GM03348 (cell line): ENCODE measurements at places on chromosomes 7 and 10.

GRCh38 chr10:122261584-122261983 lies 9.5 kb upstream of the BTBD16 start:
- no peak for DNase-seq

GRCh38 chr7:11767148-11767547 lies 64.8 kb downstream of the THSD7A start:
- DNase-seq = no peak

DNA sequence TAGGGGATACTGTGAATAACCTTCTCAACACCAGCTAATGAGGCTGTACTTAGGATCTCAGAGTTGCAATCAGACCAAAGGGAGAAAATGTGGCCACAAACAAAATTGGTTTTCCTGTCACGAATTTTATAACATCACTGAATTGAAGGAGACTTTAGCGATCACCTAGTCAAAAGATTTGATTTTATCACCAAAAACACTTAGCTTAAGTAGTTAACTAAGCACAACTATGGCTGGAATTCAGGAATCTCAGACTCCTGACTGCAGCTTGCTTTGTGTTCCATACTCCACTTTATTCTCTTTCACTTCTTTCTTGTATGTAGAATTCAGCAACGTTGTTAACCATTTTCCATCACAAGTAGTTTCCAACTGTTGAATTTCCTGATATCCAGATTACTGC lies 152.0 kb downstream of the SLC16A9 start:
- DNase-seq = no peak

GRCh38 chr10:86090807-86091206 lies 275.8 kb downstream of the GRID1 start:
- no peak for DNase-seq

DNA sequence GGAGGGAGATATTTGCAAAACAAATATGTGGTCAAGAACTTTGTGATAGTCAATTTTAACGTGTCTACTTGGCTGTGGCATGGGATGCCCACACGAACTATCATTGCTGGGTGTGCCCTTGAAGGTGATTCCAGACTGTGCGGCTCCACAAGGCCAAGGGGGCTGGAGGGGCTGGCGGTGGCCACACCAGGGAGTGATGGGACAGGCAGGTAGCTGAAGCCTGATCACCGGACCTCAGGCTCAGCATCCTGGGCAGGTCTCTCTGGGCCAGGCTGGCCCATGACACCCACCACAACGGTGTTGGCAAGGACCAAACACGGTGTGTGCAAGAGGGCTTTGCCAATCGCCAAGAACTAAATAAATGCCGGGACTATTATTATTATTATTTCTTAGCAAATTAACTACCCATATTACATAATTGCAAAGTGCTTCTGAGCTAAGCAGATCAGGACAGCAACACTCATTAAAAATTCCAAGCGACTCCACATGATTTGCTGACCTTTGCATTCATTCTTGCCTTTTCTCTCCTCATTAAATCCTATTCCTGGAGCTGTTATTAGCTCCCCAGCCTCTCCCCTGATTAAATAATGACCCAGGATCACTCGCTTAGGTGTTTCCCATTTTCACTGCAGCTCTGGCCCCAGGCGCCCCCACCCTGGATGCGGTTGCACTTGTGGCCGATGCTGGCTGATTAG lies 35.4 kb upstream of the PPP2R2D start:
- no peak for DNase-seq

- no peak for DNase-seq
Observed at GRCh38 chr7:414681-415560, 104.7 kb downstream of the PDGFA start.

- peak; percentile 17 for DNase-seq
Observed at GRCh38 chr10:10785627-10786026, 232.0 kb upstream of the CELF2 start.

GRCh38 chr7:55077561-55078410 lies 59.0 kb downstream of the EGFR start:
- DNase-seq = no peak

DNA sequence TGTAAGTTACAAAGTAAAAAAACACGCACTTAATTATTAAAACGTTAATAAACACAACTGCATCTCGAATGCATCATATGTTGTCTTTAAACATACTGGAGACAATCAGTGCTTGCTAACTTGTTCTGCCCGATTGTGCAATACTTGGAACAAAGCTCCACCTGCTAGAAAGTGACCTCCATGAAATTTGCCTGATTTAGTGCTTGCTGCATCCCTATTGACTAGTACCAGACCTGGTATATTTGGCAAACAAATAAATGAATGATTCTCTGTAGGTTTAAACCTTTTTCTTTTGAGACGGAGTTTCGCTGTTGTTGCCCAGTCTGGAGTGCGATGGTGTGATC lies 6.2 kb downstream of the BZW2 start:
- no peak for DNase-seq

GRCh38 chr7:133572843-133573242 lies 320.0 kb downstream of the EXOC4 start:
- DNase-seq = no peak

GRCh38 chr10:3059974-3060373 lies 7.4 kb upstream of the PFKP start:
- no peak for DNase-seq
